ENCODE measurements at places on chromosomes 1 and 21.

DNA sequence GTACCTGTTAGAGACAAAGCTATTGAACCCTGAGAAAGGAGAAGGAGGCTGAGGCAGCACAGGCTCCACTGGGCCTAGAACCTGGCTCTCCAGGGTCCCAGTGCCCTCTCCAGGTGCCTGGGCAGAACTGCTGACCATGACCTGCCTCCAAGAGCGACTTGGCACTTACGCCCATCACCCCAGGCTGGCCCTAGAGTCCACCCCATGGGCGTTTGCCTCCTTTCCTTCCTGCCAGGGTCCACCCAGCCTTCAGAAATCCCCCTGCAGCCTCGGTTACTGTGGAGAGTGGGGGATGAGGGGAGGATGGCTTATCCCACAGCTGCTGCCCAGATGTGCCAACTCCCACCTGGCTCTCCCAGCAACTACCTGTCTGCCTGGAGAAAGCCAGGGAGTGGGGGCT, 14.7 kb upstream of the C1QA start:
- no peak for DNase-seq

GRCh38 chr1:11802616-11802972, 3.2 kb downstream of the MTHFR start:
- no peak for DNase-seq

GRCh38 chr1:40042341-40042740, 1.8 kb downstream of the CAP1 start:
- no peak for DNase-seq

- no peak for DNase-seq
Observed at GRCh38 chr1:169877800-169878491, 15.8 kb downstream of the SCYL3 start.

DNA sequence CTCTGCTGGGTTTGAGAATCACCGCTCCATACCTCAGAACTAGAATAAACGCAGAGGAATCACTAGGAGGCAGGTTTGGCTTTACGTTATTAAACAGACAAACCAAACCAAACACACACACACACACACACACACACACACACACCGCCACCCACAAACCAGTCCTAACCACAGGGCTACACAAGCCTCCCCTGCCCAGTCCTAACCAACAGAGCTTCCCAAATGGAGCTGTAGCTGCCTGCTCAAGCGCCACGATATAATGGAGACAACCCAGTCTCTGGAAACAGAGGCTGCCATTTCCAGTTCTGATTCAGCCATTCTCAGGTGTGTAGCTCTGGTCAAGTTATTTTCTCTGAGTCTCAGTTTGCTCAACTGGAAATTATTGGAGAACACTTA, 519.1 kb downstream of the SMYD3 start:
- DNase-seq: no peak

DNA sequence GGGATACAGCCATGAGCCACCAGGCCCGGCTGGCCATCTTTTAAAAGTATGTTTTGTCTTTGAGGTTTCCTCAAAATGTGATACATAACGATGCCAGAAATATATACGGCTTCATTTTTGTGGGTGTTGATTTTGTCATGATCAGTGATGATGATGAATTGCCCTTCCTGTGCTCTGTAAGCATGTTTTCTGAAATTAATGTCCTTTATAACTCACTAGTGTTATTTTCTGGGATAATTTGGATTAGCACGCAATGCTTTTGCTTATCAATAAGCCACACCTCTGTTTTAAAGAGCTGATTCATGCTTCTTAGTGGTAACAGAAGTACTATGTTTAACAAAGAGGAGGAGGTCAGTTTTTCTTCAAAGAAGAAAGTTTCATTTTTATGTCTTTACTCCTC, 25.6 kb downstream of the PHACTR4 start:
- no peak for DNase-seq

All from SIG-M5 (cell line).